Stimulated activated CD8-positive, alpha-beta memory T cell treated with anti-CD3 and anti-CD28 coated beads, Interleukin-7, amount 100 ng/mL, for 1 hour (primary cell): ENCODE measurements at places on chromosomes 5 and 9.

- DNase-seq: no peak
Measured at GRCh38 chr5:35938568-35939227, at the start of gene CAPSL. Gene CAPSL (minus strand): TSS chr5:35938622. CDS start chr5:35921120, 17,502 bp downstream.

DNA sequence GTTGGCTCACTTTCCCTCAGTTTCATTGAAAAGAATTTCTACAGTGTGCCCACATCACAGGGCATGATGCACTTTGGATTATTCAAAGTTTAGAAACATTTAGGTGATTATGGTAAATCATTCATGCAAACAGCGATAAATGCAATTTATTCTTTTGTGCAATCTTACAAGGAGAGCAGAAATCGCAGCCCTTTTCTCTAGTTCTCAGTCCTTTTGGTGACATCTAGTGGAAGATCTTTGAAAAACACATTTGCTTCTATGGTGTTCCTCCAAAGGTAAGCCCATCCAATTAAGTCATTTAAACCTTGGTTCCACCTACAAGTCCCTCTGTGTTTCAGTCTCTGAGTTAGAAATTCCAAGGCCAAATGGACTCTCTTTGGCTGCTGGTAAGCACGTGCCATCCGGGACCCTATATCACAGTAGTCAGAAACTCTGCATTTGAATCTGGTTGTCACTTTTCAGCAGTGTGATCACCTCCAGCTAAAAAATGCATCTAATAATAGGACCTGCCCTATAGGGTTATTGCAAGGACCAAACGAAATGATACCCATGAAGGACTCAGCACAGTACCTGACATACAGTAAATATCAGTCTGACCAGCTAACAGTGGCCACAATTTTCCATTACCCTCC is 66.4 kb downstream of the MACROH2A1 start:
- no peak for DNase-seq

DNA sequence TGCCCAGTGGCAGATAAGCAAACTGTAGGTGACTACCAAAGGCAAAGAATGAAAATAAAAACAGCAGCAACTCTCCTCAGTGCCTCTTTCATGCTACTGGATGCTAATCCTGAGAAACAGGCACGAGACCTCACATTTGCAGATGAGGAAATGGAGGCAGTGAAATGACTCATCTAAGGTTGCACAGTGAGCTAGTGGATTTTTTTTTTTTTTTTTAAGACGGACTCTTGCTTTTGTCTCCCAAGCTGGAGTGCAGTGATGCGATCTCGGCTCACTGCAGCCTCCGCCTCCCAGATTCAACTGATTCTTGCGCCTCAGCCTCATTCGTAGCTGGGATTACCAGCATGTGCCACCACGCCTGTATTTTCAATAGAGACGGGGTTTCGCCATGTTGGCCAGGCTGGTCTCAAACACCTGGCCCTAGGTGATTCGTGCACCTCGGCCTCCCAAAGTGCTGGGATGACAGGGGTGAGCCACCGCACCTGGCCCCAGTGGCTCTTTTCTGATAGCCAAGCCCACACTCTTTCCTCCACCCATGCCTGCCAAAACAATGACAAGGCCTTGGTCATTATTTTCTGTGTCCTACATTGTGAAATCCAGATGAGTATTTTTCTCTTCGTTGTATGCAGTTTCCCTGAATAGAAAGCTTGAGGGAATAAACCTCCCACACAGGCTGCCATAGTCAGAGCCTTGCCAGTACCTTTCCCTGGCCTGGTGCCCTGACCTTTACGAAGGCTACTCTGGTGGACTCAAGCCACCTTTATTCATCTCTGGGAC is 19.2 kb downstream of the DOCK2 start:
- DNase-seq: no peak

GRCh38 chr5:65026816-65027548 is 258.3 kb downstream of the CWC27 start:
- DNase-seq: no peak

DNA sequence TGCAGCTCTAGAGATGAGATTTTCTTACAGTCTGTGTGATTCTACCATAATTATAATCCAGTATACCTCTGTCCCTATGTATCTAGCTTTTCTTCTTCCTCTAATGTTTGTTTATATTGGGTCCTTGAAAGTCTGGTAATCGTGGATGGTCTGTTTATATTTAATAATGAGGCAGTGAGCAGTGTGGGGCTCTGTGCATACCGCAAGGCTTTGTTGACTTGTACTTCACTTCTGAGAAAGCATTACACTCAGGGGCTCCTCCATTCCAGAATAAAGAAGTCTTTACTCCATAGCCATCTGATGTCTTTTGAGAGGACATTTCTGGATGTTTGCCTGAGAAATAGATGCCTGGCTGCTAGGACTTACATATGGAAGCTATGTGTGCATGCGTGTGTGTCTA is 4.5 kb upstream of the MPDZ start:
- DNase-seq: no peak

DNA sequence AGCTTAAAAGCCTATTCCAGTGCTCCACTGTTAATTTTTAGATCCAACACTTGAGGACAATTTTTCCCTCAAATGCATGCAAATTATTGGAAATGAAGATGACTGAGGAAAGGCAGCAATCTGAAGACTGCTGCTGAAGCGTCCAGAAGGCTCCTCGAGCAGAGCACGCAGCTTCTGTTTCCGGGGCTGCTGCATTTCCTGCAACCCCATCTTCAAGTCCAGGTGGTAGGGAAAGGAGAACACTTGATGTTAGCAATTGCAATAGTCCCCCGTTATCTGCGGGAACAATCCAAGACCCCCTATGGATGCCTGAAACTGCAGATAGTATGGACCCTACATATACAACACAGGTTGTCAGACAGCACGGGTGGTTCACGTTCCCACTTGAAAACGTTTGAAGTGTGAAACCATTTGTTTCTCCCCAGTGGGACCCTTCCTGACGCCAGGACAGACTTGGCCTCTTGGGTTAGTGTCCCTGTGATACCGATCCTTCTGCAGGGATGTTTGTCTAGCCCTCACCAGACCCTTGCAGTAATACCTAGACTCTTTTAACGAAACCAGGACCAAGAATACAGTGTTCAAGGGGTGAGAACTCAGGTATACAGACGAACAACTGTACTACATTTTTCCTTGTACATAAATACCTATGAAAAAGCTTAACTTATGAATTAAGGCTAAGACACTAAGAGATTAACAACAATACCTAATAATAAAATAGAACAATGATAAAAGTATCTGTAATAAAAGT is 152.3 kb downstream of the HSD17B3 start:
- DNase-seq: no peak
